AG08395 (cell line): ENCODE measurements at places on chromosomes 3 and 15.
A peak's percentile ranks its signal among the peaks of the same experiment; 100 is the strongest.

GRCh38 chr15:23074684-23075083 is 35.3 kb upstream of the TUBGCP5 start:
- no peak for DNase-seq

DNA sequence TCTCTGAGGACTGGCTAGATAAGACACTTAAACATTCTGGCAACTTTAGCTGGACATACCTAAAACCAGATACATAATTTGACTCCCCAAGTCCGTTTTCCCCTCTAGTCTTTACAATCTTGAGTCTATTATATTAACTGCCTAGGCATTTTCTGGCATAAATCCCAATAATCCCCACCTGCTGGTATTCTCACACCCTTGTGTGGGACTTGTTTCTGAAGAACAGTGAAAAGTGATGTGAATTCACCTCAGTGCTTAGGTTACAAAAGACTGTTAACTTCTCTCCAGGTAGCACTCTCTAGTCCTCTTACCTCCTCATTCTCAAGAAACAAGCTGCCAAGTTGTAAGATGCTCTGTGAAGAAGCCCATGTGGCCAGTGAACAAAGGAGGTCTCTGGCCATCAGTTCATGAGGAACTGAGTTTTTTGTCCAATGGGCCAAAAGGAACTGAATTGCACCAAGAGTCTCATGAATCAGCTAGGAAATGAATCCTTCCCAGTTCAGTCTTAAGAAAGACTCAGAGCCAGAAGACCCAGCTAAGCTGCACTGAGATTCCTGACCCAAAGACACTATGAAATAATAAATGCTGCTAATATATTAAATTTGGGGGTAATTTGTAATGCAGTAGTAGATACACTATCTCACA is 4.1 kb downstream of the OSBPL11 start:
- no peak for DNase-seq

DNA sequence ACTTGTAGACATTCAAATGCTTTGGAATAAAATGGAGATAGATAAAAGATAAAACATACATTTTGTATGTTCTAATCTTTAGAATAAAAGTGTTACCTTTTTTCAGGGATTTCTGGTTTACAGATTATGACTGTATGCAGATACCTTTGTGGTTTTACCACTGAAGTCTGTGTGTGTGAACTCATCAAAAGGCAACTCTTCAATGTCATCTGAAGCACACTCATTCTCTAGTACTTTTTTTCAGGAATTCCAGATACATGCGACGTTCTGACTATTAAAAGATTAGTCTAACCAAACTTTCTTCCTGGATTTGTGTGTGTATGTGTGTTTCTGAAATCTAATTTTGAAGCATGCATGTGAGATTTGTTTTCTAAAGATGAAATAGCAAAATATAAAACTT is 188.6 kb downstream of the NLGN1 start:
- DNase-seq = no peak

DNA sequence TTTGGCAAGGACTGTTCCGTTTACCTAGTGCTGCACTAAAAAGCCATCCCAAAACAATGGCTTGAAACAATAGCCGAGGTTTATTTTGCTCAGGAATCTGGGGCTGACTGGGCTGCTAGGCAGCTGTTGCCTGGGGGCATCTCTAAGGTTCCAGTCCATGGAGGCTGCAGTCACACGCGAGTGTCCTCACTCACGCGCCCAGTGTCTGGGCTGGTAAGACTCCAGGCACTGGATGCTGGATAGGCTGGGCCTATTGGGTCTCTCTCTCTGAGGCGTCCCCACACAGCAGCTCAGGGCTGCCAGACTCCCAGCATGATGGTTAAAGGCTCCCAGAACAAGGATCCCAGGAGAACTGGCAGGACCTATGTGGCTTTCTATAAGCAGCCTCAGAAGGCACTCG is 34.2 kb downstream of the ALS2CL start:
- DNase-seq = no peak

- DNase-seq = no peak
Measured at GRCh38 chr15:46329876-46330275, 695.0 kb downstream of the SQOR start.

DNA sequence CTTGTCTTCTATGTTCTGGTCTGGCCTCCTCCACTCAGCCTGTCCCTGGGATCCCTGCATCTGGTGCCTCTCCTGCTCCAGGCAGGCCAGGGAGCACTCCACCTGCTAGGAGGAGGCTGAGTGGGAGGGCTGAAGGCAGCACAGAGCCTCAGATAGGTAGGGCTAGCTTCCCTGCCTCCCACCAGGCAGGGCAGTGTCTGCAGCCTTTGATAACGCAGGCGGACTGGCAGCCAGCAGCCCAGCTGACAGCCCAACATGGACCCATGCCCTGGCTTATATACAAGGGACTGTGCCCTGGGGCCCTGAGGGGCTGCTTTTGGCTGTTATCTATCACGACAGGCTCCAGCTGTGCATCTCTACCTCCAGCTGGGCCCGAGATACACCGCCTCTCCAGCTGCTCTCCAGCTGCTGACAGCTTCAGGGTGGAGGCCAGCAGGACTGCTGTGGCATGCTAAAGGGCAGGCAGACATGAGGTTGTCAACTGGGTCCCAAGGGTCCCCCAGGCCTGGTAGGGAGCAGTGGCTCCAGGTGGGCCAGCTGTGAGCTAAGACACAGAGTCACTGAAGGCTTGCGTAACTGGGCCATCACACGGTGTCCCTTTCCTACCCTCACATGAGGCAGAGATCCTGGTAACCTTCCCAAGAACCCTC is 5.2 kb upstream of the CLK3 start:
- no peak for DNase-seq

DNA sequence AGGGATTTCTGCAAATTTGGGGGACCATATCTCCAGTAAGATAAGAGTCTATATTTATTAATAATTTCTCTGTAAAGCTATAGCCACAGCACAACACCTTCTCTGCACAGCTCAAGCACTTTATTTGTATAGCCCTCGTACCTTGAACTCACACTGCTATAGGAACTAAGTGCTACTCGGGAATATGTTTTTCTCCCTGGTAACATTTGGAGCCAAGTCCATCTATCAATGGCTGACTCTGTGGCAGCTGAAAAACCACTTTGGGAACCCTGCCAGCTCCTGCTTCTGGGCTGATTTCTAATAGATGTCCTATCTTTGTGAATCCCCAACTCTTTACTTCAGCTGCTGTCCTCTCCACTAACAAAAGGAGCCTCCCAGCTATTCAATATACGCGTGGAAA is 298.5 kb downstream of the GBE1 start:
- DNase-seq = no peak

GRCh38 chr3:187957582-187957981 is 196.4 kb upstream of the LPP start:
- no peak for DNase-seq

GRCh38 chr15:51499379-51499976 is 123.1 kb downstream of the DMXL2 start:
- DNase-seq = peak; percentile 61

DNA sequence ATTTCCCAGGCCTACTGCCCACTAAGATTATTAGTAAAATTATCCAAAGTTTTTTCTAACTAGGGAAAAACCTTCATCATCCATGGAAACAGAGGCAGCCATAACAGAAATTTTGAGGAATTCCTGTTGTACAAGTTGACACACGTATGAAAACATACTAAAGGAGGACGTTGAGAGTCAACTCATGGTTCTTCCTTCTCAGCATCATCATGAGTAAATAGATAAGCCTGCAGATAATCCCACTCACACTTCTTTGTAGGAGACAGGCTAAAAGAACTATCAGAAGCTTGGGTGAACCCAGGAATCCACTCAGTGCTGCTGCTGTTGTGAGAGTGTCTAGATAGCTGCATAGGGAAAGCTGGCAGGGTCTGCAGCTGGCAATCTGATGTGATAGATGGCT is 694.8 kb upstream of the NR2F2 start:
- no peak for DNase-seq

- DNase-seq = no peak
Measured at GRCh38 chr3:153681057-153681456, 440.1 kb upstream of the ARHGEF26 start.

GRCh38 chr3:126127904-126128303 is 44.0 kb upstream of the SLC41A3 start:
- DNase-seq = no peak

GRCh38 chr3:18247776-18248310 is 177.3 kb downstream of the SATB1 start:
- DNase-seq = no peak

DNA sequence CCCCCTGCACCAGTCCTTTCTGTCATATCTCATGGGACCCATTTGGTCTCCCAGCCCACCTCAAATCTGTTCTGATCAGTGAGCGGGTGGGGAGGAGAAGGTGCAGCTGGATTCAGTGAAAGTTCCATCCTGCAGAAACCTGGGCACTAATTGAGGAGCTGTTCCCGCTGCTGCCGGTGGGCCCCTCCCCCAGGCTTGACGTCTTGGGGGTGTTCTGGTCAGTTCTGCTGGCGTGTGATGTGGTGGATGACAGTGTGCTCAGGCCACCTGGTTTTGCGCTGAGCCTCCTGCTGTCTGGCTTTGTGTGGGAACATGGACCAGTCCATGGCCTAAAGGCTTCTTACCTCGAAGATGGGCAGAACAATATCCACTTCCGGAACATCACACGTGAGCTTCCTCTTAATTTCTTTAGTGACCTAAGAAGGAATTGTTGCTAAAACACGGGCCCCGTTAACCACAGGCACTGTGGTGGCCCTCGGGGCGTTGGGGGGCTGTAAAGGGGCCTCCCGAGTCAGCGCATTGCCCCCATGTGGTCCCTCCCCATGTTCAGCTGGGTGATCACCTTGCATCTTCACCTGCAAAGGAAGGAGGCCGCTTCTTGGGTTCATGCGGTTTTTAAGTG is 59.7 kb downstream of the RGMA start:
- no peak for DNase-seq

- DNase-seq = no peak
Measured at GRCh38 chr15:71708051-71708429, 102.3 kb upstream of the NR2E3 start.

GRCh38 chr15:31483986-31484951 is 157.6 kb downstream of the KLF13 start:
- DNase-seq = no peak

- DNase-seq = peak; percentile 25
Measured at GRCh38 chr3:19891740-19892139, 42.3 kb downstream of the EFHB start.

GRCh38 chr3:149886957-149887356 is 73.9 kb downstream of the RNF13 start:
- DNase-seq = no peak

DNA sequence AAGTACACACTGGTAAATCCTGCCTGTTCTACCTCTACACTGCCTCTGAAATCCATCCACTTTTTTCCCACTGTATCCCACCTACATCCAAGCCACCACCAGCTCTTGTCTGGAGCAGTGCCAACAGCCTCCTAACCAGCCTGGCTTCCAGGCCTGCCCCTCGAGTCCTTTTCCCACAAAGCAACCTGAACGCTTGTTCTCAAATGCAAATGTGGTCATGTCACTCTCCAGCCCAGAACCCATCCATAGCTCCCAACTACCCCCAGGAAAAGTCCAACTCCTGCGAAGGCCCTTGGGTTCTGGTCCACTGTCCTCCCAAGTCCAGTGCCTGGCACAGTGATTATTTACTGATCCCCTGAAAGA is 83.8 kb downstream of the SEMA5B start:
- no peak for DNase-seq

DNA sequence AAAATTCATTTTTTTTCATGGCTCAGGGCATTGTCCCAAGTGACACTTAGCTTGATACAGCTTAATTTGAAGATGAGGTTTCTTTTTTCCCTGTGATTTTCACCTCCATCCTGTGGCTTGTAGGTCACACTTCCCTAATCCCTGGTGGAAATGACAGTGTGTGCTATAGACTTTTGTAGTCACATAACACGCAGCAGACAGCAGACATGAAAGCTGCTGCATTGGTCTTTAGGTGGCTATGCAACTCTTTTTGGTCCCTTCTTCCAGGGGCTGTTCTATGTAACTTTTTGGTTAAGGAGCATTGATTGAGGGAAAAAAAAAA is 38.8 kb downstream of the TRAK1 start:
- DNase-seq = no peak

DNA sequence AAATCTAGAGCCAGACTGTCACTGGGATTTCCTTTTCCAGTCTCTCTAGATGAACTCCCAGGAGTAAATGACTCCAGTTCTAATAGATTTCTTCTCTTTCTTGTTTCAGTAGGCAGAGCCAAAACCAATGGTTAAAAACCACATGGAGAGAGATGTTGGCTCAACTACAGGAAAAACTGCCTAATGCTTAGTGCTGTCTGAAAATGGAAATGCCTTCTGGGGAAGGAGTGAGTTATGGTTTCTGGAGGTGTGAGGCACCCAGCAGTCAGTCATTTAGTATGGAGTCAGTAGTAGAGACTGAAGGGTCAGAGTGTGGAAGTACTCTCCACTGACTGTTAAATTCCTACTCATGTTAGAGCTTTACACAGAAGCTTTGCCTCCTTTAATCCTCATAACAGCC is 136.7 kb downstream of the CCNL1 start:
- peak; percentile 26 for DNase-seq

DNA sequence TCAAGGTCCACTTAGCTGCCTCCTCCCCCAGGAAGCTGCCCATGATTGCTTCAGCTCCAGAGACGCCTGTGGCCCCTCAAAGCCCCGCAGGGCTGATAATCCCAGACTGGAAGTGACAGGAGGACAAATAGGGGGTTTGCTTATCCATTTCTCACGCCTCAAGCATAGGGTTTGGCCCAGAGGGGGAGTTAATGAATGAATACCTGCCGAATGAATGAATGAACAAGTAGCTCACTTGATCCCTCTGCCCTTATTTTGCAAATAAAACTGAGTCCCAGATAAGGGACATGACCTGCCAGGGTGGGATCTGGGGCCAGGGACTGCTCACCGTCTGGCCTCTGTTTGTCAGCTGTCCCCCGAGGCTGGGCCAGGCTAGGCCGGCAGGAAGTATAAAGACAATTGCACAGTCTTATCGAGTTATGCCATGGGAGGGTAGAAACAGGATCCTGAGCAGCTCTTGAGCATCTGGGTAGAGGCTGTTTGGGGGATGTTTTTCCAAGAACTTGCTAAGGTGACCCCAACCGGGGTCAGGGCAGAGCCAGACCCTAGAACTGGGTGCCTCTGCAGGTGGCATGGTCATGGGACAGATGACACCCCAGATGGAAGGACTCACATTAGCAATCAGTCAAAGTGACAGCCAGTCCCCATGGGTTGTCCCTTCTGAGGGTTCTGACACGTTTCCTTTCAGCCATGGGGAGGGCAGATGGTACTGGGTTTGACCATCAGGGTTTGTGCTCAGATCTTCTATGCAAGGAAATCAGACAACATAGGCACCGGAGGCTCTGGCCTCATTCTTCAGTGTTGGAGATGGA is 45.0 kb downstream of the IQSEC1 start:
- no peak for DNase-seq

DNA sequence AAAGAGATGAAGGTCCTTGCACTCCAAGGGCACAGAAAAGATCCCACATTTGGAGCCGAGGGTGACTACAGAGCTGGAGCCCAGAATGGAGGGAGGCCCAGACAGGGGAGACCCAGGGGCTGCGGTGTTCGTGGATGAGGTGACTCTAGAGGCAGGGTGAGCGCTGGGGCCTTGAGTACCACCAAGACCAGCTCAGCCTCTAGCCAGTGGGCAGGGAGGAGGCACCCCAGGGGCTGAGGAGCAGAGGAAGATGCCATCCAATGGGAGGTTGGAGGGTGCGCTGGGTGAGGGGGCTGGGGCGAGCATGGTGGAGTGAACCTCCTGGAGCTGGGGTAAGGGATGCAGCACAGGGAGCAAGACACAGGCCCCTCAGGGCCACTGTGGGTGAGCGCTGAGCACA is 13.3 kb downstream of the RRP9 start:
- DNase-seq = no peak

GRCh38 chr3:112128843-112129727 is 4.0 kb downstream of the GCSAM start:
- DNase-seq = peak; percentile 23

- DNase-seq = no peak
Measured at GRCh38 chr3:58188921-58189451, 21.8 kb downstream of the DNASE1L3 start.

GRCh38 chr3:128727485-128727884 is 1.5 kb downstream of the RAB7A start:
- DNase-seq = no peak
